Left ventricle myocardium inferior (tissue), 1 donor: ENCODE measurements at places on chromosomes 6 and 20.

DNA sequence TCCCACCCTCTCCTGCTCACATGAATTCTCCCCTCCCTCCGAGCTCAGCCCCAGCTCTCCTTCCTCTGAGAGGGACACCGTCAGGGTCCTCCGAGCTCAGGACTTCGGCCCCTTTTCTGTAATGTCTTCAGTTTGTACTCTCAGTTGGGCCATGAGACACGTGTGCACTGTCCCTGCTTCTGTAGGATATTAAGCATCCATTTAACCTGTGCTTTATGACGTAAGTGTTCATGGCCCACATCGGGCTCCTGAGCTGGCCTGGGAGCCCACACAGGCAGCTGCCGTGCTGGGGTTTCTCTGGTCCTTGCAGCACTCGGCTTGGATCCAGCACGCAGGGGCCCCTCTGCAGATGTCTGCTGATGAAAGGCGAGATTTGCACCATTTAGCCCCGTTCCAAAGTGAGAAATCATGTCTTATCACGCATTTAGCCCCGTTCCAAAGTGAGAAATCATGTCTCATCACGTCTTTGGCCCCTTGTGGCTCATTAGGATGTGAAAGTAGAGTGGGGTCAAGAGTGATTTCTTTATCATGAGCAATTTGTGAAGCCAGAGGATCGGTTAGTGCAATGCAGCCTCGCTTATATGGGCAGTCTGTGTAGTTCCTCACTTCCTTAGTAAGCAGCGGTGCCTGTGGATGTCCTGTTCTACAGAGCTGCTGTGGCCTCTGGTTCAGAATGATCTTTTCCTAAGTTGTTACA lies 25.3 kb downstream of the DUSP22 start:
- DNase-seq, result no peak

DNA sequence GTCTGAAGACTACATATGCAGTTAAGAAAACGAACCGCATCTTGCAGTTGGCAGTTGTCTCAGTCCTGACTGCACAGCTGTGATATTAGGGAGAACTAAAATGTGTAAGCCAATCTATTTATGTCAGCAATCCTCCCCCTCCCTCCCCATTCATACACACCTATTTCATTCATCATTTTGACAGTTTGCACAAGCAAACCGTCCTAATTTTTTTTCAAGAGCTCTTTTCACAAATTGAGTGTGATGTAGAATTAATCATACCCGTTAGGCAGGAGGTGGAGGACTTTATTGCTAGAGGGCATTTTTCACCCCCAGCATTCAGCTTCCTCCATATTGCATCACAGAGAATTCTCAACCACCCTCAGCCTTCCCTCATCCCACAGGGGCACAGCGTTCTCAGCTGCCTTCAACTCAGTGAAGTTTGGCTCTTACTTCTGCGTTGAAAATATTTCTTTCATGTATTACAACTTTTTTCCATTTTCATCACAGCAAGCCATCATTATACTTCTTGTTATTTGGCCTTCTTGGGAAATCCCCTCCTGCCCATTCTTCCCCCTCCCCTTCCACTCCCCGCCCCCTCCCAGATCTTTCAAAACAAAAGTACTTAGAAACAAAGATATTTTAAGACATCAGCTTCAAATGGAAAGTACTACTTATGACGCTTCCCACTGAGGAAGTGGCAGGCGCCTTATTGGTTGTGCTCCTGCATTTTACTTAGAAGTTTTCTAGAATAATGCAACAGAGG lies 37.5 kb downstream of the NOX3 start:
- no peak for DNase-seq

GRCh38 chr6:49142421-49143151 lies 320.5 kb downstream of the MMUT start:
- DNase-seq, result no peak

DNA sequence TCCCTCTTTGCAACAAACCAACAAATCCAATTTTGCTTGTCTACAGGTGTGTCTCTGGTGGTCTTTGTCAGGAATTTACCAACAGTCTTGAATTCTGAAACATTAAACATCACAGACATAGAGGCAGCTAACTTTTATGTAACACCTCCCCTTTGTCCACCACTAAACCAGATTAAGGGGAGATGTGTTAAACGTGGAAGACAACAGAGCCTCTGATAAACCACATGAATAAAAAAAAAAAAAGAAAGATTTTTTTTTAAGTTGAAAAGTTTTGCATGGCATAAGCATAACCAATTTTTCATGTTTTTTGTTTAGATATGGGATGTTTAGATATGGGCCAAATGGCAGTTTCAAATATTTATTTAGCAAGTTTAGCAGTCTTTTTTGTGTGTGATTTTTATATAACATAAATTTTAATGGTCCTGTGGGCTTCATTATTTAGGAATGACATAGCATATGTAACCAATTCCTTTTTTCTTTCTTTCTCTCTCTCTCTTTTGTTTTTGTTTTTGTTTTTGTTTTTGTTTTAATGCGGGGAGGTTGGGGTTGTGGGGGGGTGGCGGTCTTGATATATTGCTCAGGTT lies 60.7 kb upstream of the BTN3A2 start:
- DNase-seq, result no peak

DNA sequence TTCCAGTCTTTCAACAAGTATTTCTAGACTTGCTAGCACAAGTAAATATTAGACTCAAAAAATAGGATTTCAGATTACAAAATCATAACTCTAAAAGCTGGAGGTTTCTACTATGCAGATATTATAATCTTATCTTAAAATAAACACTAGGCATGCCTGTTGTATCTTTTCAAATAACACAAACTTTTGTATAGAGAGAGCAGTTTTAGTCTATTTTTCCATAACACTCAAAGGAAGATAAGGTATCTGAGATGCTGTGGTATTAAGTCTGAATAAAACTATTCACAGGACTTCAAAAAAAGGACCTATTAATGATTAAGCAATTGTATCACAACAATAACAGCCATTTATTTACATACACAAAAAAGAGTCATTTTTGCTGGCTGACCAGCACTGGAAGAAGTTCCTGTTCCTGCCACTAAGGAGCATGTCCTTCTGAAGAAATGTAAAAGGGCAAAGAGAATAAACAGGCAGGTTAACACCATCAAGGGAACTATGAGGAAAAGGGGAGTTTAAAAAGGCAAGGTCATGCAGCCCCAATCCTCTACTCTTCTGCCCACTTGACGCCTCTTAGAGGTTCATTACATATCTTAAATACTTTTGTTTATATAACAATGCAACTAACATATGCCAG lies 39.4 kb downstream of the REPS1 start:
- no peak for DNase-seq

DNA sequence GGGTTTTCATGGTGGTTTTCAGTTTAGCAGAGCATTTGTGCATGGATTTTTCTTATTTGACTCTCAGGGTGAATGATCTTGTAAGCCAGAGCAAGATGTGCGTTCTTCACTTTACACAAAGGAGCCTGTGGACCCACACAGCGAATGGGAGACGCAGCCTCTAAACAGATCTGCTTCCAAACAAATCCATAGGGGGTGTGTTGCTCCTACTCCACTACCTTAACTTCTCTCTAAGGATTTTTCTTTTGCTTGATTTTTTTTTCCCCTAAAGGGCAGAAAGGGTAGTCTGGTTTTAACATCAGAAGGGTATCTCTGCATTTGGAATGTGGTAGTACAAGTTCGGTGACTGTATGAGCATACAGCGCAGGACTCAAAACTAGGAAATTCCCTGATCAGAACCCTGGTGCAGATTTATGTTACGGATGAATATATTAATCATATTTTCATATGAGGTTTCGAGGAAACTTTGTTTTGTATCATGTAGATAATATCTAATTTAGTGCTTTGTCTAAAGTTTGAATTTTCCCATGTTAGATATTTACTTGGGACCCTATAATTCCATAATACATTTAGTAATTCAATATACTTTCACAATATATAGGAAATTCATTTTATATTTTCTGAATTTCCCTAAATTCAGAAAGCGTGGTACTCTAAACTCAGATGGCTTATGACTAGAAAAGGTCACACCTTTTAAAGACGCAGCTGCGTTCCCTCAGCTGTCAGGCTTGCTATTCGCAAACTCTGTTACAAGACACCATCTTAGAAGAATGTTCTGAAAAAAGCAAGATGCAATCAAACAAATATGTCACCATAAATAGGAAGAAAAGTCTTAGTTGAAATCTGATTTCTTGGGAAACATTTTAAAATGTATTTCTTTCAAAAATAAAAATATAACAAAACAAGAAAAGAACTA lies 196.9 kb downstream of the TMEM242 start:
- no peak for DNase-seq

GRCh38 chr20:56540415-56540814 lies 7.4 kb downstream of the FAM209B start:
- no peak for DNase-seq

- DNase-seq, result no peak
These were observed 72.4 kb downstream of the HFE start for GRCh38 chr6:26159357-26160273.

DNA sequence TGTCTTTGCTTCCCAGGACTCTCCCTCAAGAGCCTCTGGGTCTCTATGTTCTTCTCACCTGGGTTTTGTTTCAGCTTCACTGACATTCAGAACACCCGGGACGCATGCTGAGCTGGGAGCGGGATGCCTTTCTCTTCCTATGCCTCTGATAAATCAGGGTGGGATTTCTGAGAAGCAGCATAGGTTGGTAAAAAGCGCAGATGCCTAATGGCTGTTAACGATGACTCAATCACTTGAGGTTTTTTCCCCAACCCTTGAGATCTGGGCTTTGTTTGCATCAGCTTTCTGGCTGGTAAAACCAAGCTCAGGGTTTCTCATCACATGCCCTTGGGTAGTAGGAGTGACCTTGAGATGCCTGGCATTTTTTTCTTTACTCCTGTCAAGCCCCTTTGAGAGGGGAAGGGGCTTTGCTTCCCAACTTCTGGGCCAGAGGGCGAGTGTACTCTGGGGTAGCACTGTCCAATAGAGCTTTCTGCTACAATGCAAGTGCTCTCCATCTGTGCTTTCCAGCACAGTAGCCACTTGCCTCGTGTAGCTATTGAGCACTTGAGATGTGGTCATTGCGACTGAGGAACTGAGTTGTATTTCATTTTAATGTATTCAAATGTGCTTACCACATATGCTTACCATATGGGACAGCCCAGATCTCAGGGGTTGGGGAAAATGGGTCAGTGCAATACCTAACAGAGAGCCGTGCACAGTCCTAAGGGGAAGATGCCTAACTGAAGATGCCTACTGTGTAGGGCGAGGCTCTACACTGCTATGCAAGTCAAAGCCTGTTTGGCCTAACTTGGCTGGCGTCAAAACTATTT lies 69.1 kb downstream of the PPP1R14C start:
- DNase-seq, result no peak

DNA sequence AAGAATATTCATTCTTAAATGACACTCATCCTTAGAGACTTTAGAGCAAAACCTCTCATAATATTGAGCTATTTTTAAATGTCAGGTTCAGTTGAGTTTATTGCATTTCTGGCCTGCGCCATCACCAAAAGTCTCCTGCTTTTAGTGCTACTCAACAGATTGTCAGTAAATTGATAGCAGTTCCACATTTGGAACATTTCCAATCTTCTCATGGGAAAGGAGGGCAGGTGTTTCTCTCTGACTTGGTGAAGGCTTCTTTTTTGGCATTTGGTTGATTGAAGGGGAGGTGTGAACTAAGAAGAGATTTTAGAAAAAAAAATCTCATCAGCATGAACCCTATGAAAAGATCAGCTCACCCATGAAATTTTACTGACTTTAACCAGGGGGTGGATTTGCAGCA lies 125.9 kb upstream of the INSM1 start:
- DNase-seq, result no peak

DNA sequence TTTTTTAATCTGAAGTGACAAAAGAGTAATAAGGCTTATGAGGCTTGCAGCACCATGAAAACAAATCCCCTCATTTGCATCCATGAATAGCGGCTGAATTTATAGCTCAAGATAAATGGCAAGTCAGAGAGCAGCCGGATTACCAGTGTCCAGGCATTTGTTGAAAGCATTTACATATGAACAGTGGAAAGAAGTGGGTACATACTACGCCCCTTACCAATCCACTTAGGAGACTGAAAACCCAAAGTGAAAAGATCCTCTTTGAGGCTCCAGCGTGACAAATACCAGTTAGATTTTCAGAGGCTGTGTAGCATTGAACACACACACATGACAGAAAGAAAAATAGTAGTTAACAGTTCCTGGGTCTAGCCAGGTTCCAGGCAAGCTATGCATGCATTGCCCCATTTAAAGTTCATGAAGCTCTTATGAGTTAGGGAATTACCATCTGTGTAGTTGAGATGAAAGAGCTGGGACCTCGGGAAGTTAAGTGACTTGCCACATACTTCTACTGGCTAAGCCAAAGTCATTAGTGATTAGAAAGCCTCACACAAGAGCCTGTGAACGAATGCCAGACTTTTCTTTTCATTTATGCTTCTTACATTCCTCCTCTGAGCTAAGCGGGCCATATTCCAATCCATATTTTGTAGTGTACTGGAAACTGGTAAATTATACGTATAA lies 28.3 kb upstream of the NHSL1 start:
- no peak for DNase-seq

DNA sequence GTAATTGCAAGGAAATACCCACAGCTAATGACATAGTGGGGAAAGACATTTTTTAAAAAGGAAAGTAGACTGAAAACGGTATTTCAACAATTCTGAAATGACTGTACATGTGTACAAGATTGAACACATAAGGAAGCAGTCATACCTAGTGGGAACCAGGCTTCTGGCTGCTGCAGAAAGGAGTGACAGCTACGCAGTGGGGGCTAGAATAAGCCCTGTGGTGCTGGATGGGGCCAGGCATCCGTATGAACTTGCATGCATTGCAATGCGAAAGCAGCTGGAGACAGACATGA lies 54.9 kb upstream of the GPR31 start:
- DNase-seq, result no peak

- no peak for DNase-seq
These were observed 153.6 kb downstream of the ZFAND3 start for GRCh38 chr6:37972994-37973757.

DNA sequence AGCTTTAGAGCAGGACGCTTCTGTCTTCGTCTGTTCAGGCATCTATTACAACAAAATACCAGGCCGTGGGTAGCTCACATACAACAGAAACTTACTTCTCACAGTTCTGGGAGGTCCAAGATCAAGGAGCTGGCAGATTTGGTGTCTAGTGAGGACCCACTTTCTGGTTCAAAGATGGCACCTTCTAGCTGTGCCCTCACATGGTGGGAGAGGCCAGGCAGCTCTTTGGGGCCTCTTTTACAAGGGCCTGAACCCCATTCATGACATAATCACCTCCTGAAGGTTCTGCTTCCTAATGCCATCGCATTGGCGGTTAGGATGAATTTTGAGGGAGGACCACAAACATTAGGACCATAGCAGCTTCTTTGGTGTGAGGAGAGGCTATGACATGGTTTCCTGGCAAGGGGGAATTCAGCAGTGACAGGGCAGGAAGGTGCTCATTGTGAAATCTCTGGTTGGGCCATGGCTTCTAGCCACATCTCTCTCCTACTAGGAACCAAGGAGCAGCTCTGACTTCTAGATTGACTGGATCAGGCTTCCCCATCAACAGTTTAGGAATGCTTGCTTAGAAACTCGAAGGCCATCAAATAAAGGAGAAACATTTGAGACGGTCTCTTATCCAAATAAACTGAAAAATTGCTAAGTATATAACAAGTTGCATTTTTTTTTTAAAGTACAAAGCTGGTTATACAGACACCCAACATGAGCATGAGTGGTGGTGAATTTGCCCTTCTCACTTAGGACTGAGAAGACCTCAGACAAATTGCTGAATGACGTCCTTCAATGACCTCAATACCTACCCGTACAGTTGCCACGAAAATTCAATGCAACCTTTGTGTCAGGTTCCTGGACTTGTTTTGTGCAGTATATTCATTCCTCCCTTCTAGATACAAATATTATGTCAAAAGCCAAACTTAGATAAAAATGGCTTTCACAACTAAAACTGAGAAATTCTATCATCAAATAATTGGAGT lies 140.7 kb downstream of the ZDHHC14 start:
- DNase-seq, result no peak
